ENCODE measurements at places on chromosomes 6 and 20. TPM values are rescaled to one million over a fixed set of nuclear protein-coding genes. Genes with fewer than 3 reads are reported as not detected.
A peak's percentile ranks its signal among the peaks of the same experiment; 100 is the strongest.

The TNFRSF6B gene
- 0.98 TPM for polyA plus RNA-seq

The FOXA2 gene
- polyA plus RNA-seq = 23.6 TPM

The JPH2 gene
- polyA plus RNA-seq = 4.4 TPM

The ESF1 gene
- polyA plus RNA-seq = 28.3 TPM

The STMND1 gene
- polyA plus RNA-seq = 4.6 TPM

The CGAS gene
- 7.6 TPM for polyA plus RNA-seq

The SKIC2 gene
- 32.1 TPM for polyA plus RNA-seq

The BTNL2 gene
- 1.9 TPM for polyA plus RNA-seq

The IL17F gene
- polyA plus RNA-seq = not detected

The PLA2G7 gene
- polyA plus RNA-seq = 0.73 TPM

The TSPO2 gene
- polyA plus RNA-seq = 0.28 TPM

The CNPY3 gene
- polyA plus RNA-seq = 66.3 TPM

GRCh38 chr20:60138256-60139220 is 180.3 kb downstream of the CDH26 start:
- DNase-seq = no peak

GRCh38 chr6:4714961-4715501 is 61.2 kb upstream of the CDYL start:
- no peak for DNase-seq

GRCh38 chr20:2236256-2236655 is 59.5 kb upstream of the TGM3 start:
- peak; percentile 29 for DNase-seq

DNA sequence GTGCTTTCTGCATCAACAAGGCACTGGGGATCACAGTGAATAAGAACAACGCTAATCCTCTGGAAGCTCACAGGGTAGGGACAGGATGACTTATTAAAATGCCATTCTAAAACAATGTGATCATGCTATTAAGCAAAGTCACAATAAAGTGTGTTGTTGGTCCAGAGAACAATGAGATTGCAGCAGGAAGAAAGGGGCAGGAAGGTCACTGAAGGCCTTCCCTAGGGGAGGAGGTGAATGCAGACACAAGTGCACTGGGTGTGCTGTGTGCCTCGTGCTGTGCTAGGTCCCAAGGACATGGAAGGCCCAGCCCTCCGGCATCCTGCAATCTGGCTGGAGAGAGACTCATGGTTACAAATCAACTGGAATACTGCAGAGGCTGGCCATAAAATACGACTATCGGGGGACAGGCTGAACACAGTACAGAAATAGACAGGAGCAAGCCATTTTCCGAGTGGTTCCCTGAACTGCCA is 55.7 kb downstream of the LYRM4 start:
- no peak for DNase-seq

DNA sequence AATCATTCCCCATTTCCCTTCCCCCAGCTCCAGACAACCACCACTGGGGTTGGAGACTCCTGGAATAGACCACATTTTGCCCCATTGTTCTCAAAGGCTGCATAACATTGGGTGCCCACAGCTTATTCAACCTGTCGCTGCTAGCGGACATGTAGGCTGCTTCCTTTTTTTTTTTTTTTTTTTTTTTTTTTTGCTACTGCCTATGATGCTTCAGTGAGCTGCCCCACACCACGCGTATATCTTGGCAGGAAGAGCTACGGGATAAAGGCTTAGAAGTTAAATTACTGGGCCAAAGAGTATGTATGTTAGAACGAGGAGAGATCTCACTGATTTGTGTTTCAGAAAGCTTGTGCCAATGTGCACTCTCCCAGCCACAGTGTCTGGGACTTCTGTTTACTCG is 7.0 kb downstream of the LBP start:
- peak; percentile 58 for DNase-seq

GRCh38 chr6:71879016-71879415 is 7.3 kb upstream of the RIMS1 start:
- no peak for DNase-seq

DNA sequence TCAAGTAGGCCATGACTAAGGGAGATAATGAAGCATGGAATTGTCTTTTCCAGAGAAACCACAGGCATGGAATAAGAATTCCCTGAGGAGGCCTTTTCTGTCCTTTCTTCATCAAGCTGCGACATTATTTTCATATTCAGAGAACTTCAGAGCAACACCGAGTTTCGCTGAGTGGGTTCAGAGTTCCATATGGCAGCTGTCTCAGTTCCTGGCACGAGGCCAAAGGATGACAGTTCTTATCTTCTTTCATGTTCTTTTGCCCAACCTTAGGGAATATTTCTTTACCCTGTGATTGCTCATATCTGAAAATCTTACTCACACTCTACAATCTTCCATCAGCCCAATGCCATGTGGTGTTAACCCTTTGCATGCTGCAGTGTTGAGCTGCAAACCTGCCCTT is 135.3 kb upstream of the BMP2 start:
- DNase-seq = peak; percentile 54

- DNase-seq = no peak
These were observed 130.5 kb downstream of the MYB start for GRCh38 chr6:135311446-135312200.

DNA sequence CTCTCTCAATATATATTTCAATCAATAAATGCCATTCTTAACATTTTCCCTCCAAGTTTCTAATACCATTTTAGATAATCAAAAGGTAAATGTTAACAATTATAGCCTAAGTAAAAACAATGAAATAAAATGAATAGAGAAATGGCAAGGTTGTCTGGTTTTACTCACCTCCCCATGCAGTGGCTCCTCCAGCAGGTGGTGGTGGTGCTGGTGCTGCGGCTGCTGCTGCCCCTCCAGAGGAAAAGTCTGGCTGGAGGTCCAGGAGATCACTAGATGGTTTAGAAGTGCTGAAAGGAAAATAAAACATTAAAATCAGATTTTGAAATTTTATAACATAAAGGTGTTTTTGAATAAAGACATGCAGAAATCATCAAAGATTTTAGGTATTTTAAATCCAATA is 93.2 kb downstream of the PRSS35 start:
- no peak for DNase-seq

GRCh38 chr6:114055349-114055748 is 84.4 kb upstream of the HDAC2 start:
- DNase-seq = no peak

GRCh38 chr6:152404936-152405595 is 232.1 kb downstream of the SYNE1 start:
- DNase-seq = no peak

DNA sequence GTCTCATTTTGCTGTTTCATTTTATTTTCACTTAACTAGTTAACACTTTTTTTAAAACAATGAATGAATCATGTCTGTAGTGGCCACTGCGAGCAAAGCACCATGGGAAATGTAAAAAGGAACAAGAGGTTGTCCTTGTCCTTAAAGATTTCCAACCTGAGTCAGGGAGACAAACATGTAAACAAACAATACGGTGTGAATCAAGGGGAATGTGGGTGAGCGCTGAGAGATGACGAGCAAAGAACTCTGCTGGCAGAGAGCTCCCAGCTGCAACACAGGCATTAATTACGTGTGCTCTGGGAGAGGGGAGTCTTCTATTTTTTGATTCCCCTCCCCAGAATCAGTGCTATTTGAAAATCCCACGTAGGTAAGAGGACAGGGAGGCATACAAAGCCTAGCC is 84.3 kb downstream of the ATXN1 start:
- no peak for DNase-seq

DNA sequence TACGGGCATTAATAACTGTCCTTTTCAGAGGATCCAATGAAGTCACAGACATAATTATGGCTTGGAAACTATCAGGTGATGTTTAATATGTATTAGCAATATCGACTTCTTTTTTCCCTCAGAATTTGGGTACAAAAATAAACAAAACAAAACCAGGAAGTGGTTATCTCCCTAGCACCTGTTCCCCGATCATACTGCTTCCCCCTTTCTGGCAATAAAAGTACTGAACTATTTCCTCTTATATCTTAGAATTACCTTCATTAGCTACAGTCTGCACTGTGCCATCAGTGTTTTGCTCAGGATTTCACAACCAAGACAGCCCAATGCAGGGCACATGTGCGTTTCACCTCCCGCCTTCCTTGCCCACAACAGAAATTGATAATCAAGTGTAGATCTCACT is 216.9 kb upstream of the BTBD3 start:
- DNase-seq = no peak

DNA sequence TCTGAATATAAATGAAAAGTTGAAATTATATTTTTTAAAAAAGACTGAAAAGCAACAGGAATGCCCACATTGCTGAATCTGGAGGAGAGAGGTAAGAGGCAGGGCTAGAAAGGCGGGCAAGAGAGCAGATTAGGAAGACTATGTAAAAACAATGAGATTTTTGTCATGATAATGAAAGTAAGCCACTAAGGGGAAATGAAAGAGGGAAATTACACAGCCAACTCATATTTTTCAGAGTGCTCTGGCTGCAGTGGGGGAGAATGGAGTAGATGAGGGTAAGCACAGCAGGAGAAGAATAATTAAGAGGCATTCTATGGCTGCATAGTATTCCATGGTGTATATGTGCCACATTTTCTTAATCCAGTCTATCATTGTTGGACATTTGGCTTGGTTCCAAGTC is 281.9 kb downstream of the PKHD1 start:
- no peak for DNase-seq

DNA sequence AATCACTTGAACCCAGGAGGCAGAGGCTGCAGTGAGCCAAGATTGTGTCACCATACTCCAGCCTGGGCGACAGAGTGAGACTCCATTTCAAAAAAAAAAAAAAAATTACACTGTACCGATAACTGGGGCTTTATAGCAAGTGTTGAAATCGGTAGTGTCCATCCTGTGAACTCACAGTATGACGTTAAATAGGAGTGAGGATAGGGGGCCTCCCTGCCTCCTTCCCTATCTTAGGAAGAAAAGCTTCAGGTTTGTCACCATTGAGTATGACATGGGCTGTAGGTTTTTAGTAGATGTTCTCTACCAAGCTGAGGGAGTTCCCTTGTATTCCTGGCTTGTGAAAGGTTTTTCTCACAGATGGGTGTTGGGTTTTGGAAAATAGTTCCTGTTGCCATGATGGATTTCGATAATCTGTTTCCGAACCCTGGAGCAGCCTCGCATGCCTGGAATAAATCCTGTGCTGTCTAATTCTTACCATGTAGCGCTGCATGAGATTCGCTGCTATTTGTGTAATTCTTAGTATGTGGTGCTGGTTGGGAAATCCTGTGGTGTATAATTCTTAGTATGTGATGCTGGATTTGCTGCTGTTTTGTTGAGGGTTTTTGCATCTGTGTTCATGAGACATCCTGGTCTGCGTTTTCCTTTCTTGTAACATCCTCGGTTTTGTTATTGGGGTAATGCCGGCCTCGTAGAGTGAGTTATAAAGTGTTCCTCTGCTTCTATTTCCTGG is 23.6 kb downstream of the NTSR1 start:
- DNase-seq = no peak

GRCh38 chr6:33620856-33621710 is at the start of gene ITPR3:
TSS of gene ITPR3 (plus strand) at chr6:33621322. CDS start at chr6:33621603, 281 bp downstream.
- peak; percentile 63 for DNase-seq

DNA sequence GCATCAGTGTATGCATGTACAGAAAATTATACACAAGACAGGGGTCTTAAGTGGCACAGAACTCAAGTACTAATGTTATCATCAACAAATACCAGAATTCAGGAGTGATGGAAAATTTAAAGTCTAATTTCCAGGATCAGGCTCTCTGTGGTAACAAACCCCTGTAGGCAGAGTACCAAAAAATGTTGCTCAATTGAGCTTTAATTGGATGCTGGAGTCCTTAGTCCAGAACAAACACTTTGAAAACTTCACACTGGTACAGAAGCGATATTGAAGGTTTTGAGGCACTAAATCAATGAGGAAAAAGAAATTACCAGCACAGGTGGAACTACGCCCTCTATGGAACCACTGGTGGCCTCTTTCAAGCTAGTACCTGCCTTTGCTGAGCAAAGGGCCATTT is 113.1 kb downstream of the FOXC1 start:
- no peak for DNase-seq

GRCh38 chr6:119174879-119175817 is 96.7 kb upstream of the FAM184A start:
- DNase-seq = no peak
